ENCODE measurements at places on chromosomes 13 and 19.

DNA sequence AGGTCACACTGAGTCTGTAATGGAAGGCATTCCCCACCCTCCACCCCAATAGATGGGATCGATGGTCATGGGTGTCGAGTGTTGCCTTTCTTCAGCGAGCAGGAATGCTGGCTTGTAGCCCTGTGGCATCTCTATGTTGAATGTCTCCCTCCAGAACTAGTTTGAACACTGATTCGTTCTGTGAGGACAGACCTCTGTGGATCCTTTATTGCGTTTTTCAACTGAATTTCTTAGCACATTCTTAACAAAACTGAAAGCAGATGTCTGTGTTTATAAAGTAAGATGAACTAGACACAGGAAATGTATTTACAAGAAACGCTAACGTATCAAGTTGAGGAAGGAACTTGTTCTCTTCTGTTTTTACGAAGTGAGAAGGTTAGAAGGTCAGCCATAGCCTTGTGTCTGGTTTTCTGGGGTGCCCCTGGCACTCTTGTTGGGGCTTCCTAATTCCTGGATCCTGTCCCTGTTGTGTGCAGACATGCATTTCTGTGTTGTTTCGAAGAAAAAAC, 36.8 kb upstream of the TM9SF2 start:
- DNase-seq, result no peak

DNA sequence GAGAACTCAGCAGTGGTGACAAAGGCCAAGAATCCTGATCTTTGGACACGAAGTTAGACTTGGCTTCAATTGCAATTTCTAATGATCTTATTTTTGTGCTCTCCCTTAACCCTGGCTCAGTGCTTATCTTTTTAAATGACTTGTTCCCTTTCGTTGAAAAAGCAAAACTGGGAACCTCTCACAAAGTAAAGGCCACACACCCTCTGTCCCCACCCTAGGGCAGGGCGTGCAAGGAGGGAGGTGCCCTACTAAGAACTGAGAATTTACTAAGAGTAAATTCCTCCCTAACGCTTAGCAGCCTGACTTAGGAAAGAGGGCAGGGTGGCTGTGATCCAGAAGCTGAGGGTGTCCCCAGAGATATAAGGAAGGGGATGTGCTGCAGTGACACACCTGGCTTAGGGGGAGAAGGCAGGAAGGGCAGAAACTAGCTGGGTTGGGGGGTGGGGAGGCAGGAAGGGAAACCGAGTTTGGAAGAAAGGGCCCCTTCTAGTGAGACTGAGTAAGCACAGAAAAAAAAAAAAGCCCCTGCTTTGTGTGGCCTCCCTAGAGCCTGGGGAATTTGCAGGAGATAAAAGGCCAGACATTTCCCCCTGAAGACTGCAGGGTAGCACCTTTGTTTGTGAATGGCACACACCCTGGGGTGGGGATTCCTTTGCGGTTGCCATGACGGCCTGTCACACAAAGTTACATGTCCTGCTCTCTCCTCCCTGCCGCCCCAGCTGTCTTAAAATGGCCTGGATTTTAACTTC, 435.1 kb downstream of the EFNB2 start:
- DNase-seq, result no peak

DNA sequence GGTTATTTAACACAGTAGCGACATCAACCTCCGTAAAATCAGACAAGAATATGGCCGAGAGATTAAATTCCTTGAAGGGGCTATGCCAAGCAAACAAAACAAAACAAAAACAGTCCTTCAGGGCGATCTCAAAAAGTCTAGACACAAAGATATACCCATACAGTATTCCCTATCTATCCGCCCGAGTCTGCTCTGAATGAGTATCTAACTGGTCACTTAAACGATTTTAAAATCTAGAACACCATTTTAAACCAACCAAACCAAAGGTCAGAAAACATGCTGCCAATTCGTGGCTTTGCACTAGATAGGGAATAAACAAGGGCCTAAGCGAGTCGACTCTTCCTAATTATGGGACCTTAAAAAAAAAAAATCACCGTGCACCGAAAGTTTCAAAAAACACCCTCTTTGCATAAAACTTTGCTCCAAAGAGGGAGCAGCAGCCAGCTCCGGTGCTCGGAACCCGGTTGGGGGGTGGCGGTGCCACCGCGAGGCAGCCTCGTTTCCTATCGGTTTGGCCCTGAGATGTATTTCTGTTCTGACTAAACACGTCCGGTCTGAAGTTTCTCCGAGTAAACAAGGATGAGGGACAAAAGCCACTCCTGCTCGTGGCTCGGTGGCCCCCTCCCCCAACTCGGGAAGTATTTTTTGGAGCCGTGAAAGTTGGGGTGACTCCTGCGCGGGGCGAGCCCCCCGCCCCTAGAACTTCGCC, 1.8 kb downstream of the HMGB1 start:
- no peak for DNase-seq

DNA sequence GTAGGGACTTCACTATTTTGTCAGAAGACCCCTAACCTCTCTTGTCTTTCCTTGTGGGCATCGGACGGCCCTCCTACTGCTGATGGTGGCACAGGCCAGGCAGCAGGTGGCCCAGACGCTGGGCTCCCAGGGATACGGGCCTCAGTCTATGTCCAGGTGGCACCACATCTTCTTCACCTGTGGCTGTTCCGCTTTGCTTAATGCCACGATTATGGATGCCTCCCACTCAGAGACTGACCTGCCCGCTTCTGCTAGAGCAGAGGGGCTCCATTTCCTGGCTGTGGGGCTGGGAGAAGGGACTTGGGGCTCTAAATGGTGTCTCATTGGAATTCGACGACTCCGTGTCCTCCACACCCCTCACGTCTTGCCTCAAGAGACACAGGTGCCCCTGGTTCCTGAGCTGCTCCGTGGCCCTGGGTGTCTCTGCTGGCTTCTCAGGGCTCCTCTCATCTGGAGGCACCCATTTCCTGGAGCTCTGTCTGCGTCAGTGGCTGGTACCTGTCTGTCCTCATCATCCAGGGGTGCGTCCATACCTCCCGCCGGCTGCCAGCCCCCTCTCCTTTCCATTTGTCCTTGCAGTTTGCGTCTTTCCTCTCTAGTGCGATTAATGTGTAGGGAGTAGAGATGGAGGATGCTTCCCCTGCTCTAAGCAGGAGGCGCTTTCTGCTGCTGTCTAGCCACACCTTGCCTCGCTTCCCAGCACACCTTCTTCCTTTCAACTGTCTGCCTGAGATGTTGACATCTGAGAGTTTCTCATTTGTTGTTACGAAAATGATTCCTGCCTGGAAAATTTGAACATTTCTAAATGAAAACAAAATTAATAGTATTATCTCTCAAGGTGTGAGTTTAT, 63.4 kb downstream of the TEX29 start:
- no peak for DNase-seq

- no peak for DNase-seq
Measured at GRCh38 chr13:73220966-73221720, 162.3 kb downstream of the KLF5 start.

GRCh38 chr19:19520989-19521388, 5.0 kb downstream of the NDUFA13 start:
- no peak for DNase-seq

DNA sequence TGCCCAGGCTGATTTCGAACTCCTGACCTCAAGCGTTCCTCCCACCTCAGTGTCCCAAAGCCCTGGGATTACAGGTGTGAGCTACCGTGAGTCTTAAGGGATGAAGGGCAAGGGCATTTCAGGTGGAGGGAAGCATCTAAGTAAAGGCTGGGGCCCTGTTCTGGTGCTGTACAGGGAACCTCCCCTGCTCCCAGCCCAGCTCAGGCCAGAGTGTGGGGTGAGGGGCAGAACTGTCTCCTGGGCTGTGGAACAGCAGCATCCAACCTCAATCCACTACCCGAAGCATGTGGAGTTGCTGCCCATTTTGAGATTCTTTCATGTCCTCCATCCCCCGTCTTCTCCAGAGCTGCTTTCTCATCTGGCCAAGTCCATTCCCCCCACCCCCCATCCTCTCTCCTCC, 105.3 kb downstream of the SIPA1L3 start:
- DNase-seq, result no peak

DNA sequence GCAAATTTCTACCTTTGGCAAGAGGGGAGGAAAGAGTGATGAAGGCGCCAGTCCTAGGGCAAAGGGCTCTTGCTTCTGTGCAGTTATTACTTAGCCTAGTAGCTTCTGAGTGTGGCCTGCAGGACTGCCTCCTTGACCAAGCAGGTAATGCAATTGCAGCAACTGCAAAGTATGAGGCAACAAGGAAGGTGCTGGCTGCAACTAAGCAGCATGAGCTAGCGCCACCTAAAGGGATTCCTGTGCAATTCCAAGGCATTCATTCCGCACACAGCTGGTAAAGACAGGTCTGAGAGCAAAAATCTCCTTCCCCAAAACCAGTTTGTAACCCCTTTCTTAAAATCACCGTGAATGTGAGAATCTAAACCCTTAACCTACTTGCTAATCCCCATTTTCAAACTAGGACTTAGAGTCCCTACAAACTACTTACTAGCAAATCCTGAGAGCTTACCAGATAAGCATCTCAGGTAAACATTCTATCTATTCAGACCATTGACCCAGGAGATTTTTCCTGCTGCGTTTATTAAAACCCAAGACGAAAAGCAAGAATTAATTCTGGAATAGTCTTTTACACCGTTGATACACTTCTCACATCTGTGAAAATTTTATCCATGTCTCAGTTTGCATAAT, 62.9 kb downstream of the DCT start:
- DNase-seq, result no peak

- DNase-seq, result no peak
Measured at GRCh38 chr13:51257187-51257586, 35.0 kb downstream of the FAM124A start.

GRCh38 chr19:33301144-33301899, 1.0 kb downstream of the CEBPA start:
- no peak for DNase-seq

GRCh38 chr13:74251778-74252519, 117.7 kb upstream of the KLF12 start:
- no peak for DNase-seq

Measured in NCI-H2081 treated with DMSO at 0.1 percent for 48 hours (cell line).